ENCODE measurements at places on chromosomes 3 and 15.
A peak's percentile ranks its signal among the peaks of the same experiment; 100 is the strongest.

DNA sequence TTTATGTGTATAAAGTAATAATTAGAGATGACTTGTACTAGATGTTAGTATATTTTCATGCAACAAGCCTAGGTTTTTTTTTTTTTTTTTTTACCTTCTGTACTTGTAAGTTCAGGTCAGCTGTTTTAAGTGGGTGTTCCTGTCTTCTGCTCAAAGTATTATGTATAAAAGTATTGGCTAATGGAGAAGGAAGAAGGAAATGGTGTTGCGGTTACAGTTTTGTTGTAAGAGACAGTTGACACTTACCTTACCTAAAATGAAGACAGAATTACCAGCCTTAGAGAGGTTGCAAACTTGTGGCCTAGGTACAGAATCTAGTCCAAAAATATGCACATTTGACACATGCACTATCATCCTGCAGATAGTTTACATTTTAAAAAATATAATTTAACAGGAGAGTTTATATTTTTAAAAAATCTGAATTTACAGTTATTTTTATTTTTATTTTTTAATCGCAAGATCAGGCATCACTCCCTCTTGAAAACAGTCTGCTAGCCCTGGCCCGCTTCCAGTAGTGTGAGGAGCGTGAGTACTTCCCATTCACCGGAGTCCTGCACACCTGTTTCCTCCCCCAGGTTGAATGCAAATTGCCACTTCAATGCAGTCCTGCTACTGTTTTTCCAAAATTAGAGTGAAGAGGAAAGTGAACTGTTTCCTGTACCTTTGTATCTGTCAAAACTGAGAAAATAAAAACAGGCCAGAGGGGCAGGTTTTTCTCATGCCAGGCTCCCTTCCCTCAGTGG is 224.3 kb upstream of the SOX2 start:
- DNase-seq, result no peak

DNA sequence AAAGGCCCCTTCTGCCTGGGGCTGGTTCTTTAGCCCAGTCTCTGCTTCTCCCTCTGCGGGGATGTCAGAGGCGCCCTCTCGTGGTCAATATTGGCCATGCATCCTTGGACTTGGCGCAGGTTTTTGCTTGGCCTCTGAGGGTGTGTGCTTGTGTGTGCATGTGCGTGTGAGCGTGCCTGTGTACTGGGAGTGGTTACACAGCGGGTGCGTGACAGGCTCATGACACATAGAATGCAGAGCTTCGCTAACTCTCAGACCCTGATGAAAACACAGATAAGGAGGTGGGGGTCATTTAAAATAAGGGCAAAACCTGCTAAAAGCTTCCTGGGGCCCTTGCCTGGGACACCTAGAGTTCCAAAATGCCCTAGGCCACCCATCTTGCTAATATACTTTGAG is 160.9 kb downstream of the SMAD6 start:
- DNase-seq, result peak; percentile 91

GRCh38 chr15:47652328-47652727 is 65.0 kb upstream of the SEMA6D start:
- DNase-seq, result no peak

- no peak for DNase-seq
Measured at GRCh38 chr15:55741833-55742497, 987 bp downstream of the PRTG start.

DNA sequence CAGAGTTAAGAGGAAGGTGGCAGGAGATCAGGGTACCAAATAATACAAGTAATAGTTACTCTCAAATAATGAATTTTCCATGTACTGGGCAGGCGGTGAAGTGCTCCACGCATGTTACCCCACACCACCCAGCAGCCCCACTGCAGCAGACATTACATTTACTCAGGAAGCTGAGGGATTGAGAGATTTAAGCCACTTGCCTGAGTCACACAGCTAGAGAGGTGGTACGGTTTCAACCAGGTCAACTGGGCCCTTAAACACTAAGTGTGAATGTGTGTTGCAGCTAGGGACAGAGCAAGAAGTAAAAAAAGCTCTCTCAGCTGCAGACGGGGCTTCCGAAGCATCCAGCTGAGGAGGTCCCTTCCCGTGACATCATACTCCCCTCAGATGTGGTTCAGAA is 91.3 kb downstream of the PRICKLE2 start:
- peak; percentile 26 for DNase-seq

Data from fibroblast of skin of right biceps (primary cell).